Activated effector memory CD4-positive, alpha-beta T cell treated with Interleukin-2 at 50 U/mL for 16 hours (primary cell): ENCODE measurements at places on chromosomes 5 and 9.

- DNase-seq: no peak
These were observed 352.7 kb downstream of the SPOCK1 start for GRCh38 chr5:137146402-137146890.

GRCh38 chr5:7976411-7977190 lies 107.7 kb downstream of the MTRR start:
- no peak for DNase-seq

- no peak for DNase-seq
These were observed 229.8 kb downstream of the SEMA5A start for GRCh38 chr5:9316041-9316440.

DNA sequence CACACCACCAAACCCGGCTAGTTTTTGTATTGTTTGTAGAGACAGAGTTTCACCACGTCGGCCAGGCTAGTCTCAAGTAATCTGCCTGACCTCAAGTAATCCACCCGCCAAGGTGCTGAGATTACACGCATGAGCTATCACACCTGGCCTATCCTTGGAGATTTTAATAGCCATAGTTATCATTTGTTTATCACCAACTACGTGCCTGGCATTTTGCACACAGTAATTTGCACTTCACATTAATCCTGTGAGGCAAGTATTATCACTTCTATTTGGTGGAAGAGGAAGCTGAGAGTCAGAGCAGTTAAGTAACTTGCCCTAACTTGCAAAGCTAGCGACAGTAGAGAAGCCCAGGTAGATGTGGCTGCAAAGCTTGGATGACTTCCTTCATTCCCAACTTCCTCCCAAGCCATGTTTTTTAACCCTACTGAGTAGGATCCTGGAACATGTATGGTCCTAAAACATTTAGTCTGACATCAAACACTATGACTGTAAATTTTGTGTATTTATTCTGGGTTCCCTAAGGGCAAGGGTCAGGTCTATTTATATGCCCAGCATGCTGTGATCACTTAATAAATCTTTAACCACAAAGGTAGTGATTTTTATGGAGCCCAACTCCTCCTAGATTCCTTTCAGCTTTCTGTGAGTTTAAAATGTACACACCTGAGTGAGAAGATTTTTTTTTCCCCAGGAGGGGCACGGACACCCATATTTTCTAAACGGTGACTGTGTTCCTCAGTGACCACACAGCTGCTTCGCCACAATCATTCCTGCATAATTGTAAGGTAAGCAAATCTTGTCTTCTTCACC lies 100.2 kb upstream of the RAI14 start:
- DNase-seq: no peak

- no peak for DNase-seq
These were observed 777.5 kb upstream of the TYRP1 start for GRCh38 chr9:11915699-11916098.

DNA sequence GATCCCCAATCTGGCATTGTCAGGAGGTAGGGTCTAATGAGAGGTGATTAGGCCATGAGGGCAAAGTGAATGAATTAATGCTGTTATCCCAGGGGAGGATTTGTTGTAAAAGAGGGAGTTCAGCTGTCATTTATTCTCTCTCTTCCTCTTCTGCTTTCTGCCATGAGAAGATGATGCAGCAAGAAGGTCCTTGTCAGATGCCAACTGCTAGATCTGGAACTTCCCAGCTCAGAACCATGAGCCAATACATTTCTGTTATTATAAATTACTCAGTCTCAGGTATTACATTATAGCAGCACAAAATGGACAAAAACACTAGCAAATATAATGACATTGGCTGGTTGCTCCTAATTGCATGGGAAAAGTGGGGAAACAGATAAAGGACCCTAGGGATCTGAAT lies 15.6 kb upstream of the BICD2 start:
- DNase-seq: no peak

DNA sequence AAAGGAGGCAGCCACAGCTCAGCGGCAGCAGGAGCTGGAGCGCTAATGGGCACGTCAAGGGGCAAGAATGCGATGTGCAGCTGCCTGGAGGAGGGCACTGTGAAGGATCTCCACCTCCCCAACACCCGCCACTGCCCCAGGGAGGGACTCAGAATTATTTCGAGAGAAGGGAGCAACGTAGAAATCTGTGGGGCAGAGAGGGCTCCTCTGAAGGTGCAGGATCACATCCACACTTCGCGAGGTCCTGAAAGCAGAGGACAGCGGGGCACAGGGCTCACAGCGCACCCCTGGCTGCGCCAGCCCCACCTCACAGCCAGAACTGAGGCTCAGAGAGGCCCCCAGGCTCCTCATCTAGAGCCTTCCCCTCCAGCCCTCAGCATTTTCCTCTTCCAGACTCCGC lies 7.9 kb downstream of the COL23A1 start:
- no peak for DNase-seq

GRCh38 chr5:135707302-135707701 lies 127.2 kb upstream of the SLC25A48 start:
- no peak for DNase-seq
